ENCODE measurements at places on chromosomes 7 and 10.

GRCh38 chr10:62916141-62916603, 100.0 kb upstream of the EGR2 start:
- DNase-seq = no peak

DNA sequence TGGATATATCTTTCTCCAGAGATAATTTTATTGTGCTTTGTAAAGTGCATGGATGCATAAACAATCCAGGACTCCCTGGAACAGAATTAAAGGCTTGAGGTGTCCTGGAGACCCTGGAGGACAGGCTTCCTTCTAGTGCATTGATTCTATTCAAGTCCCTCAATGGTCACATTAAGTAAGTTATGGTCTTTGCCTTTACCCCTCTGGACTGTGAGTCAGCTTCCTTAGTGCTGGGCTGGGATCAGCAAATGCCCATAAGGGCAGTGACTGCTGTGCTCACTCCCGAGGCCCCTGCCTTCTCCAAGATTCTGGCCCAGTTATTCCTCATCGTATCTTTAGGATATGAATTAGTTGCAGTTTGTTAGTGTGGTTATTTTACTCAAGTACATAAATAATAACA, 178.7 kb upstream of the PRSS58 start:
- DNase-seq = no peak

- no peak for DNase-seq
These were observed 7.4 kb downstream of the MCM10 start for GRCh38 chr10:13168781-13169180.

DNA sequence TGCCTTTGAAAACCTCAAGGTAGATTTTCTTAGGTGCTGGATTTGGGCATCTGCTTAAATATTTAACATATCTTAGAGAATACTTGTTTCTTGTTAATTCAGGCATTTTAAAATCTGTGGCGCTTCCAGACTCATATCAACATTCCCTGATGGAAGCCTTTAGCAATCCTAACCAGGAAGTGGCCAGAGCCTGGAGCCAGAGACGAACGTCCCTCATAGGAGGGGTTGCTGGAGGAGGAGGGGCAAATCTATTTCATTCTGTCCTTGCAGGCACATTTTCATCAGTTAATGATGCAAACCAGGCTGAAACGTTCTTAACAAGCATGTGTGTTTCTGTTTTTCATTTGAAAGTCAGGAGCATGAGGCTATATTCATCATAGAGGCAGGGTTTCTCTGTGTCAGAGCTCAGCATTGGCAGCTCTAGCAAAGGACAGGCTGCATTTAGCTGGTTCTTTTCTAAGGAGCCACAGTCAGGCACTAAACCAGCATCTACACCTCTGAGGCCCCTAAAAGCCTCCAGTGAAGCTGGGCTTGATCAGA, 17.8 kb upstream of the IFIT2 start:
- DNase-seq = no peak

- DNase-seq = no peak
These were observed 655 bp downstream of the SP8 start for GRCh38 chr7:20786049-20786412.

GRCh38 chr7:17159500-17160037, 138.9 kb upstream of the AHR start:
- no peak for DNase-seq

DNA sequence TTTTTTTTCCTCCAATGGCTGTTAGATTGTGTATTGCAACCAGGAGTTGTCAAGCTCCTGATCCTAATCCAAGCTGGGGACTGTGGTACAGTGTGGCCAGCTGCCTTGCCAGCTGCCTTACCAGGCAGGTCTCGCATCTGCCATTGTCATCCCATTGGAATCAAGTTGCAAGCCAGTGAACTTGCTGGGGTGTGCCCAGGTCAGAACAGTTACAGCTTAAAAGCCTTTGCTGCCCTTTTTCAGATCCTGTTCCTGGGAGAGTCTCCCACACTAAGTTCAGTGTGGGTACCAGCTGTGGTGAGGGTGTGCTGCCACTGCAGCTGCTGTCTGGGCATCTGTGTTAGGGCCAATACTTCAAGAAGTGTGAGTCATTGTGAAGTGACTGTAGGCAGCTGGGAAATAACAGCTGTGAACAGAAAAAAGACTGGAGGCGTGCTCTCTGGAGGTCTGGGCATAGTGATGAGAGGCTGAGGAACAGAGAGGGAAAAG, 72.8 kb downstream of the CCNY start:
- DNase-seq = peak; percentile 69

DNA sequence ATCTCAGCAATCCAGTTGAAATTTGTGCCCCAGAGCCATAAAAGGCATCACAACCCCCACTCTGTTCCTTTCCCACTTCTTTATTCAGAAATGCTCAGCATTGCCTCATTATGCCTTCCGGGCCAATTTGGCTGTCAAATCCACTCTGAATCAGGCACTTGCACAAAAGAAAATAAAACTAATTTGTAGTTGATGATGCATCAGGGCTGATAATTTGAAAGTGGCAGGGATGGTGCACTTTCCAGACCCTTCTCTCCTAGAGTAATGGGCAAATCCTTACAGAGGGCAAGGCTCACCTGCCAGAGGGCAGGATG, 147.9 kb upstream of the PDE1C start:
- no peak for DNase-seq

GRCh38 chr7:21198921-21199320, 229.0 kb upstream of the SP4 start:
- no peak for DNase-seq

GRCh38 chr7:45183711-45184210, 26.2 kb downstream of the RAMP3 start:
- DNase-seq = no peak

- DNase-seq = no peak
These were observed 31.2 kb downstream of the CCDC126 start for GRCh38 chr7:23628370-23628769.

GRCh38 chr10:123563581-123563855, 102.6 kb upstream of the GPR26 start:
- DNase-seq = no peak

DNA sequence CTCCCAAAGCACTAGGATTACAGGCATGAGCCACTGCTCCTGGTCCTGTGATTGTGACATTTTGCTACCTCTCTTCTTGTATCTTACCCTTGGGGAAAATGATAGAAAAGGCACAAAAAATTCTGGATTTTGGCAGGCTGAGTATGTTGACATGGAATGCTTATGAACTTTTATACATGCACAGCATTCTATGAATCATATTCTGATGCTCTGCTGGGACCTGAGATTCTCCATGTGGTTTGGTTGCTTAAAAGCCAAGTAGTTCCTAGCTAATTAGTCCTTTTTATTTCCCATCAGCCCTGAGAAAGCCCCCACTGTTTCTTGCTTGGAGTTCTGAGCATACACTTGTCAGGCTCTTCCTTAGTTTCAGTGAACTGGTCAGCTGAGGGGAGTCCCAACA, 8.3 kb upstream of the KAZALD1 start:
- no peak for DNase-seq

GRCh38 chr7:30226614-30227268, 57.7 kb upstream of the ZNRF2 start:
- DNase-seq = no peak

GRCh38 chr7:139830292-139830691, 1.2 kb downstream of the TBXAS1 start:
- no peak for DNase-seq

GRCh38 chr10:118798231-118798662, 43.5 kb upstream of the CACUL1 start:
- no peak for DNase-seq

- DNase-seq = peak; percentile 54
These were observed 10.5 kb upstream of the GRID1 start for GRCh38 chr10:86376852-86377796.

GRCh38 chr7:155797262-155798250, 14.7 kb downstream of the SHH start:
- no peak for DNase-seq

GRCh38 chr10:115335366-115335765, 242.2 kb downstream of the ATRNL1 start:
- DNase-seq = no peak

DNA sequence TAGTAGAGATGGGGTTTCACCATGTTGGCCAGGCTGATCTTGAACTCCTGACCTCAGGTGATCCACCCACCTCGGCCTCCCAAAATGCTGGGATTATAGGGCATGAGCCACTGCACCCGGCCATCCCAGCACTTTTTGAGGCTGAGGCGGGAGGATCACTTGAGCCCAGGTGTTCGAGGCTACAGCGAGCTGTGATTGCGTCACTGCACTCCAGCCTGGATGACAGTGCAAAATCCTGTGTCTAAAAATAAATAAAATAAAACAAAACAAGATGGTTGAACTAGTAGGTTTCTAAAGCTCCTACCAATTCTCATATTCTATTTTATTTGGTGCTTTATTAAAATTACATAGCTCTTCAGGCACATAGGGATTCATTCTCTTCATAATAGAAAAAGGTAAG, 890.3 kb upstream of the AUTS2 start:
- no peak for DNase-seq

DNA sequence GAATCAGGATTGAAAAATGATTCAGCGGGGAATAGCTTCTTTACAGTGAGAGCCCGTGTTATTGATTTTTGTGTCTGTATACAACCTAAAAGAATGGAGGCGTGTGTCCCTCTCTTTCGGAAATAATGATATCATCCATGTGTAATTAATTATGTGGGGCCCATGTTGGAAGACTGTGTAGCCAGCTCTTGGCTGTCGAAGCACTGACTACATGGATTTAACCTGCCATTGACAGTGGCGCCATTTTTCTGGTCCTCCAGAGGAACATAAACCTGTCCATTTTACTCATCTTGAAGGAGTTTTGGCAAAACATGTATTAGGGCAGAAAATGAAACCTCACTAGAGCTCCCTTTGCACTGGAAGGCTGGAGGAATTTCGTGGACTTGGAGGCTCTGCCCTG, 119.6 kb downstream of the ITIH5 start:
- no peak for DNase-seq

DNA sequence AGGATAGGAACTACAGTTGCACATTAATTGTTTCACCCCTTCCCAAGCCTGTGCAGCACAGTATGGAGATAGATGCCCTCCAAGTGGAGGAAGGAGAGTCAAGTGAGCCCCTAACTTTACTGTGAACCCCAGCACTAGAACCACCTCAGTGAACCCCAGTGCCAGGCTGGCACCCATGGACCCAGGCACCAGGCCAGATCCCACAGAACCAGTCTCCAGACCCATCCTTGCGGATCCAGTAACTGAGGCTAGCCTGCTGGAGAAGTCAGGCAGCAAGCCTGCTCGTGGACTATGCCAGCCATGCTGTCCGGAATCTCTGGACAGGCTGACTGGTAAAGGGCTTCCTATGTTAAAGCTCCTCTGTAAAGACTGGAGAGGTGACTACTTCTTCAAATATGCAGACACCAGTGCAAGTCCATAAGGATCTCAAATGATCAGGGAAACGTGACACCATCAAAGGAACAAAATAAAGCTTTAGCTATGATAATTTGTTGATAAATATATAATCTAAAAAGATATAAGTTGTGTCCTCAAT, 27.7 kb downstream of the SHOC2 start:
- no peak for DNase-seq

- no peak for DNase-seq
These were observed 38.5 kb downstream of the COL1A2 start for GRCh38 chr7:94433224-94433623.

DNA sequence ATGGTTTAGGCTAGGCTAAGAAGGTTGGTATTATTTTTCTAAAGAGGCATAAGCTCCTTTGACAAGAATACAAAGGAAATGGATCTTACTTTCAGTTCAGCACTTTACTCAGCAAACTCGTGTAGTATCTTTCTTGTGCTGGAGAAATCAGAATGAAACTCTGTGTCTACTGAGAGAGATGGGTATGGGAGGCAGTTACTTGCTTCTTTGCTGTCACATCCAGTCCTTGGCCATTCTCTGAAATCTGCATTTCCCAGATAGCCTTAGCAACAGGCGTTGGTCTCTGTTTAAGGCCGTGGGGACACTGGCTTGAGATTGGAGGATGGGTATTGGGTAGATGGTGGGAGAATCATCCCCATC, 180.5 kb downstream of the NRP1 start:
- no peak for DNase-seq

GRCh38 chr7:135232720-135233119, 918 bp upstream of the STRA8 start:
- no peak for DNase-seq

GRCh38 chr7:121019018-121019417, 30.5 kb downstream of the CPED1 start:
- no peak for DNase-seq

DNA sequence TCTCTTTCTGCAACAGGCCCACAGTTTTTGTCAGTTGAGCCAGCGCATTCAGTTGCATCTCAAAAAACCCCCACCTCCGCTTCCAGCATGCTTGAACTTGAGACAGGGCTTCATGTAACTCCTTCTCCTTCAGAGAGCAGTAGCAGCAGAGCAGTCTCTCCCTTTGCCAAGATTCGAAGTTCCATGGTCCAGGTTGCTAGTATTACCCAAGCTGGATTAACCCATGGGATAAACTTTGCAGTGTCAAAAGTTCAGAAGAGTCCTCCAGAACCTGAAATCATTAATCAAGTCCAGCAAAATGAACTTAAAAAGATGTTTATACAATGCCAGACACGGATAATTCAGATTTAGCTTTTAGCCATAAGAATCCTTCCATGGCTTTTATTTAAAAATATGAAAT, 45.2 kb downstream of the MCMBP start:
- no peak for DNase-seq

- no peak for DNase-seq
These were observed 195.9 kb downstream of the XPNPEP1 start for GRCh38 chr10:109727436-109727835.

DNA sequence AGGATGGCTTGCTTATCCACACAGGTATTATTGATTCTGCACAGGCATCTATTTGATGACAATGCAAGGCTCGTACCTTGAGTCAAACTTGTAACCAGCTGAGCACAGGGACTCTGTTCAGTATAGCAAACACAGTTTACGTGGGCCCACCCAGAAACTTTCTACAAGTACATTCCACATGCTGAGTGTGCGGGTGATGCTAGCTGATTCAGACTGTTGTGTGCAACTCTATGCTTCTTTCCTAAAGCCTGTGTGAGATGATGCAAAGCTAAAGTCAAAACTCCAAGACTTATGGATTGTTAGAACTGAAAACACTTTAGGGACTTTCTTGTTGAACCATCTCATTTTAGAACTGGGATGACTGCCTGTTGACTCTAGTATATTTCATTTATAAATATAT, 21.5 kb upstream of the CALD1 start:
- DNase-seq = no peak

GRCh38 chr10:19819419-19820033, 3.3 kb downstream of the PLXDC2 start:
- DNase-seq = peak; percentile 95

GRCh38 chr10:48649349-48649944, 35.2 kb upstream of the WDFY4 start:
- DNase-seq = no peak

DNA sequence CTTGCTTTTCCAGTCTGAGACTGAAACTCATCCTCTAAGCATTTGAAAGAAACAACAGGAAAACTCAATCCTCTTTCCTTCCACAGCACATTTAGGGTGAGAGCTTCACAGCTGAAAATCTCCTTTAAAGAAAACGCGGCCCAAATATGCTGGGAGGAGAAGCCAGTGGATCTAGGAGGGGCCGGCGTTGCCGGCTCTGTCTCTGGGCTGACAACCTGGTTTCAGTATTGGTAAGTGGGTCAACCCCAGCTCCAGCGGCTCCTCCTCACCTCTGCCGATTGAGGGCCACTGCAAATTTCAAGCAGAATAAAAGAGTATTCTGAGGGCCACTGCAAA, 75.3 kb upstream of the CPXM2 start:
- no peak for DNase-seq

GRCh38 chr7:124152859-124153692, 120.2 kb upstream of the TMEM229A start:
- peak; percentile 56 for DNase-seq
